ENCODE measurements at places on chromosomes 4 and X.

GRCh38 chrX:133697656-133698055, 282.4 kb upstream of the GPC4 start:
- no peak for DNase-seq

DNA sequence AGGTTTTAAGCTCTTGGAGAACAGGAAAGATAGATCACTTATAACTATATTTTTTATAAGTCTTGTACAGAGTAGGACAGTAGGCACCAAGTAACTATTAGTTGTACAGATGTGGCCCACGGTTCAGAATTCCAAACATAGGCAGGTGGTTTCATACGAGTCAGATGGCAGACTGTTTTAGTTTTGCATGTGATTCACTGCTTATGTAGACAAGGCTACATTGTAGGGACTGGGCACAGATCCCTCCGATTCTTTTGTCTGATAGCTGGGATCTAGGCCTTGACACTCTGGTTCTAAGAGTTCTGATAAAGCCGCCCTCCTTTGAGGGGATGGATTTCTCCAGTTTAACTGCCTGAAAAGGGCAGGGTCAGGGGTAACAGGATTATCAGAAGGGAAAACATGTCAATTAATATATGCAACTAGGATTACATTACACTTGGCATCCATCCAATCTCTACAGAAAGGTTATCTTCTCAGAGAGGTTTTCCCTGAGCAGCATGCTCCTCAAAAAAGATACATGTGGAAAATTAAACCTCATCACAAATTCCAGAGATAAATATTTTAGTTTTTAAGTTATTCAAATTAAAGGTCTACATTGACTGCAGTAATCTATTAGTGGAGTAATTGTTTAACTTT, 87.8 kb downstream of the SPRY1 start:
- DNase-seq, result no peak

DNA sequence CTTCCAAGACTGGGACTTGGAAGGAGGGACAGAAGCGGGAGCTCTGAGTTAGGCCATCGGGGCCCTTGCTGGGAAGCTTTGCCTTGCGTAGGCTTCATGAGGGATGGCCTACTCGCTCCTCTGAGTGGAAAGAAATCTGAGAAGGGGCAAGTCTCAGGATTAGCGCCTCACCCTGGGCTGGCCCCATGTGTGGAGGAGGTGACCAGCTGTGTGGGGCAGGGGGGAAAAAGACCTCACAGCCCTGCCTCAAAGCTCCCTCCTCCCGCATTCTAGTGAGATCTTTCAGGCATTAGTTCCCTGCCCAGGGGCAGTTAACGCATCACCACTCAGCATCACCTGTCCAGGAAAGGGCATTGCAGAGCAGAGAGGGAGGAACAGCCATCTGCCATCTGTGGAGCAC, 156.1 kb downstream of the ENPP6 start:
- DNase-seq, result no peak

DNA sequence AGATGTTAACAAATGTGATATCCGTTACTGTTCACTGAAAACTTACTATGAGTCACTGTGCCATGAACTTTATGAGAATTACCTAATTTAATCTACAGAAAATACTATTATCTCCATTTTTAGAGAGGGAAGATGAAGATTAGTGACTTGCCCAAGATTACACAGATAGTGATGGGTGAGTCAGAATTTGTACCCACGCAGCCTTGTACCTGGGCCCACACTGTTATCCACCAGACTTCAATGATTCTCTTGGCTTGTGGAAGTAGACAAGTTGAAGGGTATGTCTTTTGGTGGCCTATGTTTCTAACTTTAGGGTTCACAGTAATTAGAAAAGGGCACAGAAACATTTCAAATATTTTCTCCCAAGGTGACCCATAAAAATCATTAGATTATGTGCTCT, 472.5 kb upstream of the NR3C2 start:
- DNase-seq, result no peak

- DNase-seq, result no peak
These were observed 91.7 kb upstream of the PAQR3 start for GRCh38 chr4:79030973-79031372.

DNA sequence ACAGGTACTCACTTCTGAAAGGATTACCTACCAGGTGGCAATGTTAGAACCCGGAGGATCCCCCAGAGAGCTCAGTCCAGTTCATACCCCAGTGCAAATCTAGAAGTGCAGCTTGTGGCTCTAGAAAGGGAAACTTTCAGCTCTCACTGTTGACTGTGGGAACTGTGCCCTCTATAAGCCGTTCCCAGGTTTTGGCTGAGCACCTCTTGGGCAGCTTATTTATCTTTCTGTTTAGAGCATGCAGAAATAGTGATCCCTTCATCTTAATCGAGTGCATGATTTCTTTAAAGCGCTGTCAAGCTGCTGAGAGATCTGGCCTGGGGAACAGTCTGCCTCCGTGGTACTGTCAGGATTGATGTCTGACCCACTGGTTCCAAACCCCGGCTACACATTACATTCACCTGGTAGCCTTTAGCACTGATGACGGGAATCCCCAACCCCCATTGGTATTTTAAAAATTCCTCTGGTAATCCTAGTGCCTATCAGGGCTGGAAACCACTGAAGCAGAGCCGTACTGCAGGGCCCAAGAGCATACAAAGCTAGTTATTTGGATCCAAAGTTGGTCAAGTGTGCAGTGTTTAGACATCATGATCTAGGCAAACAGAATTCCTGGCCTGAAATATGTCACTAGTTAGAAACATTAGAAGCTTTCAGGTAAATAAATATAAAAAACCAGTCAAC, 103.2 kb downstream of the KLHL8 start:
- DNase-seq, result no peak

- DNase-seq, result no peak
These were observed 2.3 kb downstream of the HAUS7 start for GRCh38 chrX:153468008-153468580.

DNA sequence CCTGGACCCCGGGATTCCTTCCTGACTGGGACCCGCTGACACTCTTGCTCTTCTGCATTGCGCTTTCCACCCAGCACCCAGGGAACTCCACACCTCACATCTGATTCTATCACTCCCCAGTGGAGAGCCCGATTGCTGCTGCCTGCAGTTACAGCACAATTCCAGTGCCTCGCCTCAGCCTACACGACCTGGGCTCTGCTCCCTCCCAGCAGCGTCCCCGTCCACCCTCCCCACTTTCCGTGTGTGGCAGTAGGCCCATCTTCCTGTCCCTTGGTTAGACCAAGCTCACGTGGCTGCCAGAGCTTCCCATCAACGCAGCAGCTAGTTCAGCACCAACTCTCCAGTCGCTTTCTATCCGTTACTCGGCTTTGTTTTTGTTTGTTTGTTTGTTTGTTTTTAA, 66.6 kb upstream of the SORBS2 start:
- DNase-seq, result no peak

DNA sequence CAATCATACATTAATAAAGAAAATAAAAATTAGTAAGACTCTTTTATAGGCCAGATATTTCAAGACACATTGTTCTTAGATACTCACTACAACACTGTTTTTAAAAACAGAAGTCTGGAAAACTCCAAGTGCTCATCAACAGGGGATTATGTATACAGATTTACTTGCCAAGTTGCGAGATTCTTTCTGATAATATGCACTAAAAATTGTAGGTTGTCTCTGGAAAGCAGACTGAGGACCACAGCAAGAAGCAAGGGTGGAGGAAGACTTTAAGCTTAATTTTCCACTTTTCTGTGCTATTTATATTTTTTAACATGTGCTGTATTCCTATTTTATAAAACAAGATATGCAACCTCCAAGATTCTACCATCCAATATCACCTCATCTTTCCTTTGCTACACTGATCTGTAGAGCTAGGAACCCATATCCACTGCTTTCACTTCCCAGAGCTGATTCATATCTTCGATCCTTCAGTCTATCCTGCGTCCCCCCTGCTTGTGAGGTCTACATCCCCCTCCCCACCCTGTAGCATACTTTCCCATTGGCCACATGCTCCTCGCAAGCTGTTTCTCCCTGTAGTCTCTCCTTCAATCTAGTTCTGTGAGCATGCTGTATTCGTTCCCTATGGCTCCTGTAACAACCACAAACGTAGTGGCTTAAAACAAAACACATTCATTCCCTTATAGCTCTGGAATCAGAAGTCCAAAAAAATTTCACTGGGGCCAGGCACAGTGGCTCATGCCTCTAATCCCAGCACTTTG, 15.7 kb downstream of the SOD3 start:
- no peak for DNase-seq

- DNase-seq, result no peak
These were observed 385.6 kb downstream of the PRDM5 start for GRCh38 chr4:120536884-120537283.

GRCh38 chr4:172232966-172233365, 419.8 kb downstream of the GALNTL6 start:
- DNase-seq, result no peak

- peak; percentile 8 for DNase-seq
These were observed 73.5 kb upstream of the RAP2C start for GRCh38 chrX:132292793-132293192.

DNA sequence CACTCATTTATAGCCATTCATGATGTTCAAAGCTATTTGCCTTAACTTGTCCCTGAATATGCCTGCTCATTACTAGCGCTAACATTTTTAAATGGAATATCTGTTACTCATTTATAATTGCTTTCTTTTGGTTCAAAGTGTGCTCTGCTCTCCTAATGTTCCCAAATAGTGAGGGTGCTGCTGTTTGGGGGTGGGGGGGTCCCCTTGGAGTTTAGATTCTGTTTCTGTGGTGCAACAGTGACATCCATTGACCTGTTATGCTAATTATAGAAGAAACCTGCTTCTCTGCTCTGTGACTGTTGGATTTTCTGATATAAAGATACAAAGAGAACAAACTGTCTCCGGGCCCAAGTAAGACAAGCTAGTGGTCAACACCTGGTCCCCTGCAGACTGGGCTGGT, 222.4 kb downstream of the SHROOM3 start:
- no peak for DNase-seq

DNA sequence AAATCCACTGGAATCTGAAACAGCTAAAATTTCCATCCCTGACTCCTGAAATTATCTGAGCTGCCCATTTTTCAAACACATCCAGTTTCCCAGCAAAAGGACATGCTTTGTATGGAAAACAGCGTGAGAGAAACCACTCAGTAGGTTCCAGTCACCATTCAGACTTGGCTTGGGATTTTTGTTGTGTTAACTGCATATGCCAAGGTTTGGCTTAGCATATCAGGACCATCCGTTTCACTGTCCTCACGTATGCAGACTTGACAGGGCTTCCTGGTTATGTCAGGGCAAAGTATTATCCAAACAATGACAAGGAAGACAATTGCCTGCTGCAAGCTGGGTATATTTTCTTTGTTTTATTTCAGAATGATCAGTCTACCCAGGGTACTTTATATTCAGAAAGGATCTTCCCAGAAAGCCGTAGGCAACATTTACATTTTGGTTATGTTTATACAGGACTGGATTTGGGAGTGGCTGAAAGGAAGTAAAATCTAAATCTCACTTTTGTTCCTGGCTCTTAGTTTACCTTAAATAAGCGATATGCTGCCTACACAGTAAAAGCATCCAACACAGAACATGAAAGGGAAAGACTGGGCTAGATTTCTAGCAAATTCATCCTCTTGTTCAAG, 41.3 kb upstream of the CCKAR start:
- DNase-seq, result no peak

DNA sequence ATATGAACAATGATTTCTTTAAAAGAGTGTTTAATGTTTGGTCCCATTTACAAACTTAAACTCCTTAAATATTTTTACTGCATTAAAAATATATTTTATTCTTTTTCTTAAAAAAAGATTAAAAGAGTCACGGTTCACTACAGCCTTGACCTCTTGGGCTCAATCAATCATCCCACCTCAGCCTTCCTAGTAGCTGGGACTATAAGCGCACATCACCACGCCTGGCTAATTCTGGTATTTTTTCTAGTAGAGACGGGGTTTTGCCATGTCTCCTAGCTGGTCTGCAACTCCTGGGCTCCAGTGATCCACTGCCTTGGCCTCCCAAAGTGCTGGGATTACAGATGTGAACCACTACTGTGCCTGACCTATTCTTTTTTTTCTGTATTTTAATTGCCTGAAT, 104.7 kb upstream of the TLR2 start:
- DNase-seq, result no peak

DNA sequence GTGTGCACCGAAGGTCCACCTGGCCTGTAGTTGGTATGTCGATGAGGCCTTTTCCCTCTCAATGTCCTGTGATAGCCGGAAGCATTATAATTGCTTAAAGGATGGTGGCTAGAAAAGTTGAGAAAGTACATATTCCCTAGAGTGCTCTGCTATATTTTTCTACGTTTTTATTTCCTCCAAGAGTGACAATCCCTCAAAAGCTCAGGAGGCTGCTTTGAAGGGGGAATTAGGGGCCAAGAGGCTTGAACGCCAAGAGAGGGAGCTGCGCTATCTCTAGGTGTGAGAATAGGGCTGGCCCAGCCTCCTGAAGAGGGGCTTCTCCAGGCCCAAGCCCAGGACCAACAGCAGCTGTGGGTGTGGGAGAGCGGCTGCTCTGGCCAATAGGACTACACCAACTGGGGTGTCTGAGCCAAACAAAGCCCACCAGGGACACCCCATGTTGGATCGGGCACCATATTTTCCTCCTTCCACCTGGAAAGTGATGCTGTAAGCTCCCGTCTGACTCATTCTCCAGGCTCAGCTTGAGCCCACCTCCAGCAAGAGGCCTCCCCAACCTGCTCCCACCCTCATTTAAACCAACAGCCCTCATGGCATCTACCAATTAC, 124.0 kb downstream of the IRF2 start:
- DNase-seq, result no peak

DNA sequence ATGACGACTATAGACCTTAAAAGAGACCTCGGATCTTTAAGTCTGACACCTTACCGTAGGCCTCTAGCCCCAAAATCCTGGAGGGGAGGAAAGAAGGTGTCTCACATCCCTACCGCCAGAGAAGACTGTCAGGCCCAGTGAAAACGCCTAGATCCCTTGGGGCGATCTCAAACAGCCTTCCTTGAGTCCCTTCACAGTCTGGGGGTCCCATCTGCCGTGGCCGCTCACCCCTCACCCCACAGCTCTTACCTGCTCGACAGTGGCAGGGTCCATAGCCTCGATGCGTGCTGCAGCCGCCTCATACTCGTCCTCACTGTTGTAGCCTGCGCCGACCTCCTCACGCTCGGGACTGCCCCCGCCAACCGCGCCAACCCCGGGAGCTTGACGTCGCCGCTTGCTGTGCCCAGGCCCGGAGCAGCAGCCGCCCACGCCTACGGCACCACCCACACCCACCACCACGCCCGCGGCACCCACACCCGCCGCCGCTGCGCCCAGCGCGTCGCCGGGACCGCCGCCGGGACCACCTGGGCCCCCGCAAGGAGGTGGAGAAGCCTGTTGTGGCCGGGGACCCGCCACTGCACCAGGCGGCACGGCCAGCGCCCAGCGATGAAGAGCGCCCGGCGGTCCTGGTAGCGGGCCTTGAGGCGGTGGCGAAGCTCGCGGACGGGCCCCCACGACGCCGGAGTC, 536 bp downstream of the OTUD5 start:
- peak; percentile 63 for DNase-seq

DNA sequence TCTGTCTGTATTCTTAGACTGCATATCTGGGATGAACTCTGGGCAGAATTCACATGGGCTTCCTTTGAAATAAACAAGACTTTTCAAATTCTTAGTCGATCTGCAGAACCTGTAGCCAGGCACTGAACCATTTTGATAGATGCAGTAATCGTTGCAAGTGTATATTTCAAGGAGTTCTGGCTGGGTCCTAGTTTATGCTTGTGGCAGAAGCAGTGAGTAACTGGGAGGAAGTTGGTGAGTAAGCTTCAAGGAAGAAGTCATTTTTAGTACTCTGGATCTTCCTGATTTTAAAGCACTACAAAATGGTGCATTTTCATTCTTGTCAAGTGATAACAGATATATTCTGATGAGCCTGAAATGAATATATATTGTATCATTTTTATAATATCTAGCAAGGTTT, 9.5 kb downstream of the HPRT1 start:
- DNase-seq, result no peak

- no peak for DNase-seq
These were observed 48.8 kb upstream of the GBA3 start for GRCh38 chr4:22643952-22644351.

GRCh38 chr4:58515226-58515625, 1405.0 kb upstream of the IGFBP7 start:
- DNase-seq, result no peak
